ENCODE measurements at places on chromosomes 5 and 9.

GRCh38 chr9:28073270-28073669, 500.0 kb upstream of the C9orf72 start:
- peak; percentile 13 for DNase-seq

- DNase-seq = no peak
Observed at GRCh38 chr9:131407717-131408195, 13.9 kb downstream of the PRRC2B start.

- DNase-seq = no peak
Observed at GRCh38 chr5:120789918-120790317, 325.8 kb downstream of the PRR16 start.

DNA sequence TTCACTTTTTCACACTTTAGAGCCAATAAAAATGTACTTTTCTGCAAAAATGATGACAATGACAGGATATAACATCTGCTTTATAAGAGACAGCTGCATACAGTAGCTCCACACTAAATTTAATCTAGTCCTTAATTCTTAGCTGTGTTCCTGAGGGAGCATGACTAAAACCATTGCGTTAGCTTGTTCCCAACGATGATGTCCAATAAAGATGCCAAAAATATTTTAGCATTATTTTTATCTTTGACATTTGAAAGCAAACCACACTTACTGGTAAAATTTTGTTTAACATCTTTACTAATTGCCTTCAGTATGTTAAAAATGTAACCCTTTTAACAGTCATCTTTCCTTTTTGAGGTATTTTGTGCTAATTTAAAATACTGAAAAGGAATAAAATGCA, 382.7 kb downstream of the CHSY3 start:
- DNase-seq = no peak

DNA sequence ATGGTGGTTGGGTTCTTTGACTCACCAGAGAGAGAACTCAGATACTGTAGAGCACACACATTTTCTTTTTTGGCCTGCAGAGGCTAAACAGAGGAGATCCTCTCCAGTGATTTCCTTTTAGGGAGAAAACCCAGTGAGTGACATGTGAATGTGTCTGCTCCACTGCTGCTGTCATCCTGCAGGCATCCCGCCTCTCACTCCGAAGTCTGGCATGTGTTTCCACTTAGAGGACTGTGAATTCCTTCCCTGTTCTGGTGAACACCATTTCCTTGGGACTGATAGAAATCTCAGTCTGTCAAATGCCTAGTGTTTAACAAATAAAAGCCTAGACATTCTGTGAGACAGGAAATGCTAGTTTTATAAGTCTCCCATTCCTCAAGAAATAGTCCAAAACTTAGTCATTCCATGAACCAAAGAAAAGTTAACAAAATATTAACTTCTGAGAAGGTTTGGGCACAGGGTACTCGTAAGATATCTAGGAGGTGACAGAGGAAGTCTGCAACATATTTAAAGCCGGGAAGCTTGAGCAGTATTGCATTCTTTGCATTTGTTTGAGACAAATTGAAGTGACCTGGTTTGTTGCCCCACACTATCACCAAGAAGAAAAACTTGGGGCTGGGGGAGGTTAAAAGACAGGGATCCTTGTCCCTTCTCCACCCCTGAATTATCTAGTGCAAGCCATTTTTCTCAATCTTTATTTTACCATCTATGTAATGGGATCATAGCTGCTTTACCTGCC, 74.9 kb upstream of the NIPAL4 start:
- DNase-seq = no peak

Data from SHP77 (cell line).